ENCODE measurements at places on chromosomes 1 and 21.
A peak's percentile ranks its signal among the peaks of the same experiment; 100 is the strongest.

GRCh38 chr1:41622402-41622801, 137.9 kb upstream of the EDN2 start:
- DNase-seq: peak; percentile 81

DNA sequence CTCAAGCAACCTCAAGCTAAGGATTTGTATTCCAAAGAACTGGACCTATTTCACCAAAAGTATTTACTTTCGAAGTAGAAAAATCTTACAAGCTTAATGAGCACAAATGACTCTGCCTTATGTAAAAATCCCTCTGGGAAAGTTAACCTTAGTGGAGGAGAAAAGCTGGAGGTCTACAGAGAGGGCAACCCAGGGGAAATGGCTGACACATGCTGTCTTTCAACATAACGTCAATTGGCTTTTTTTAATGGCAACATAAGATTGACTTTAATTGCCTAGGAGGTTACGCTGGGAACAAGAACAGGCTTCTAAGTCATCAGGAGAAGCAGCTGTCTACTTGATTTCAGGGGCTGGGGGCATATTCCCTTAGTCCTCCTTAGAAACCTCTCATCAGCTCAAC, 52.3 kb downstream of the UTP25 start:
- DNase-seq: no peak

GRCh38 chr1:40396420-40396819, 22.9 kb downstream of the SMAP2 start:
- no peak for DNase-seq

- peak; percentile 73 for DNase-seq
Observed at GRCh38 chr1:57485643-57486042, 61.8 kb upstream of the DAB1 start.

DNA sequence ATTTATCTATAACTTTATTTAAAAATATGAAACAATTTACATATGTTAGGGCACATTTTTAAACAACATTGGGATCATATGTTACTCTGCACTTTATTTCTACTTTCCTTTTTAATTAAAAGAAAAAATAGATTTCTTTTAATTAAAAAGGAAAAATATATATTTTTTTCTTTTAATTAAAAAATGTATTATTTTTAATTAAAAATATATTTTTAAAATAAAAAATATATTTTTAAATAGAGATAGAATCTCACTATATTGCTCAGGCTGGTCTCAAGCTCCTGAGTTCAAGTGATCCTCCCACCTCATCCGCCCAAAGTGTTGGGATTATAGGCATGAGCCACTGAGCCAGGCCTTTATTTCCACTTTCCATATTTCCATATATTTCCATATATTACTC, 36.7 kb downstream of the WARS2 start:
- DNase-seq: no peak

- no peak for DNase-seq
Observed at GRCh38 chr1:204723131-204723787, 37.7 kb upstream of the LRRN2 start.

DNA sequence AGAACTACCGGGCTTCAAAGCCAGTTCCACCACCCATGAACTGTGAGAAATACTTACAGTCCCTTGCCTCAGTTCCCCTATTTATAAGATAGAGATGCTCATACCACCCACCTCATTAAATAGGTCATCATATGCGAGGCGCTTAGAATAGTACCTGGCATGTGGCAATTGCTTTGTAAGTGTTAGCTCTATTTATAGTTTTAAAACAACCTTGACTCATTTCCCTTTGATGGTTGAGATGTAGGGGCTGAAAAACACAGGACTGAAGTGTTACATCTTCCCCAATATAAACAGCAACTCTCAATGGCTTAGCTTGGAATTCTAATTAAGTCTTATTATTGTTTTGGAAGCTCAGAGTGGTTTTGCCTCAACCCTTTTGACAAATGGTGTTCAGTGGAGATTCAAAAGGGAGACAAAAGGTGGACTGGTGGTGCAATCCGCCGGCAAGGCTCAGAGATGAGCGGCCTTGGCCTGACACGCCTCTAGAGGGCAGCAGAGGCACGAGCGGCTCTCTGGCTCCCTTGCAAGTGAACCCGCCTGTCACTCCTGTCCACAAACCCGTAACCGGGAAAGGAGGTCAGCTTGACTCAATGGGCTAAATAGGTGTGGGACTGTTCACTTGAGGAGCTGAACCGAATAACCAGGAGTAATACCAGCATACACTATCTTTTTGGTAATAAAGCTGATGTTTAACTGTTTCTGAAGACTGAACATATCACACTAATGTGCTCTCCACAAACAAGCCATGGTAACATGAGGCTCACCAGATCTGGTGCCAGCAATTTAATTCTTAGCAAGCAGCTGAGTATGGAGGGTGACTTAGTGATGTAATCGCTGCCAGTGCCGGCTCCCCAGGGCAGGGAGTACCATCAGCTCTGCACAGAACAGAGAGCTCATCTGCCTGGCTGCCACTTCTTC, 19.5 kb upstream of the SMYD2 start:
- DNase-seq: peak; percentile 75
